ENCODE measurements at places on chromosomes 3 and 15.

- peak; percentile 69 for DNase-seq
Measured at GRCh38 chr15:89662893-89663626, 7.8 kb upstream of the KIF7 start.

- peak; percentile 73 for DNase-seq
Measured at GRCh38 chr3:37456270-37456708, 281.9 kb upstream of the LRRFIP2 start.

GRCh38 chr15:38073178-38073946, 138.9 kb downstream of the TMCO5A start:
- no peak for DNase-seq

GRCh38 chr3:64179249-64179648, 46.0 kb downstream of the PRICKLE2 start:
- no peak for DNase-seq

Measured in muscle of back (tissue), 13 donors.